Iris pigment epithelial cell (primary cell): ENCODE measurements at places on chromosomes 6 and 20.

- no peak for DNase-seq
These were observed 35.7 kb upstream of the VEGFA start for GRCh38 chr6:43734294-43734665.

- peak; percentile 55 for DNase-seq
These were observed 98.8 kb upstream of the SNX9 start for GRCh38 chr6:157724138-157724820.

- DNase-seq, result no peak
These were observed 75.1 kb upstream of the SCGN start for GRCh38 chr6:25576919-25577318.

- no peak for DNase-seq
These were observed 34.9 kb upstream of the TINAG start for GRCh38 chr6:54273214-54273820.

DNA sequence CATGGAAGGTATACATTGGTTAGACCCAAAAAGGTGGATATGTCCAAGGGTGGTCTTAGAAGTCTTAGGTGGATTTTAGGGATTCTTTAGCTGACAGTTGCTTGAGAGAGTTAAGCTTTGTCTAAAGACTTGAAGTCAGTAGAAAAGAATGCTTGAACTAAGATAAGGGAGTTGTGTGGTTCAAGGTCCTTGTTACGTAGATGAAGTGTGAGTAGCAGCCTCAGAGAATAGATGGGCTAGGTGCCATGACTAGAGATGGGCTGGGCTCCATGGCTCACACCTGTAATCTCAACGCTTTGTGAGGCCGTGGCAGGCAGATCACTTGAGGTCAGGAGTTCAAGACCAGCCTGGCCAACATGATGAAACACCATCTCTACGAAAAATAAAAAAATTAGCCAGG lies 1.7 kb downstream of the SHLD1 start:
- DNase-seq, result no peak

DNA sequence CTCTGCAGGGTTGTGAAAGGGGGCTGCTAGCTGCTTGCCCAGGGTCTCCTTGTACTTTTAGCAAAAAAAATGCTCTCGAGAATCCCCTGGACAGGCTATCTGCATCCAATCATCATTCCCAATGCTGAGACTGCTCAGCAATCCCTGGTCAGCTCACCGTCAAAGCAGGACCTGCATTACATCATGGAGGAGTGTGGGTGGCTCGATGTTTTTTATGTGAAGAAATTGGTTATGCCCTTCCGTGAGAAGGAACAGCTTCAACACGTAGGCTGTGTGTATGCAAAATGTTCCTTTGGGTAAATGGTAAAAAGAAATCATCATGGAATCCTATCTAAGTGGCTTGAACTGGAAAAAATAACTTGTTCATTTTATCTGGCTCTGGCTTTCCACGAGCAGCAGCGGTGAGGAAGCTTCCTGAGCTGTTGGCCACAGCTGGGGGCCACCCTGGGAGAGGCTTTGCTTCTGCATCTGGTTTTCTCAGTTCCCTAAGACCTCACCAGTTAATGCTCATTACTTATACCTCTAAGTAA lies 111.4 kb downstream of the FYN start:
- DNase-seq, result peak; percentile 55

GRCh38 chr6:139732451-139732850 lies 358.0 kb upstream of the CITED2 start:
- DNase-seq, result peak; percentile 93

- DNase-seq, result no peak
These were observed 4.4 kb downstream of the PI16 start for GRCh38 chr6:36958775-36959554.

GRCh38 chr6:64249115-64249514 lies 613.5 kb downstream of the PHF3 start:
- DNase-seq, result peak; percentile 5

- peak; percentile 36 for DNase-seq
These were observed 7.9 kb downstream of the PEX6 start for GRCh38 chr6:42970871-42971612.

- no peak for DNase-seq
These were observed 49.5 kb downstream of the SMAP1 start for GRCh38 chr6:70717038-70717801.

DNA sequence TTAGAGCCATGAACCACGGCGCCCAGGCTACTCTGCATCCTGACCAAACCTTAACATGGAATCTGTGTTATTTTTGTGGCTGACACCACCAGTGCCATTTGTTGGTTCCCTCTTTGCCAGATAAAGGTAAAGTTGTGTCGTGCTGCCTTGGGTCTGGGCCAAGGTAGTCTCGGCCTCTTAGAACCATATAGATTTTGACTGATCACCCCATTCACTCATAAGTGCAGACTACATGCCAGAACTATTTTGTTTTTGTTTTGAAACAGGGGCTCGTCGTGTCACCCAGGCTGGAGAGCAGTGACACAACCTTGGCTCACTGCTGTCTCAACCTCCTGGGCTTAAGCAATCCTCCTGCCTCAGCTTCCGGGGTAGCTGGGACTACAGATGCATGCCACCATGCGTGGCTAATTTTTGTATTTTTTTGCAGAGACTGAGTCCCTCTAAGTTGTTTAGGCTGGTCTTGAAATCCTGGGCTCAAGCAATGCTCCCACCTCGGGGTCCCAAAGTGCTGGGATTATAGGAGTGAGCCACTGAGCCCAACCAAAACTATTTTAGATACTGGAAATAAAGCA lies 19.2 kb upstream of the RIPOR3 start:
- DNase-seq, result peak; percentile 49

DNA sequence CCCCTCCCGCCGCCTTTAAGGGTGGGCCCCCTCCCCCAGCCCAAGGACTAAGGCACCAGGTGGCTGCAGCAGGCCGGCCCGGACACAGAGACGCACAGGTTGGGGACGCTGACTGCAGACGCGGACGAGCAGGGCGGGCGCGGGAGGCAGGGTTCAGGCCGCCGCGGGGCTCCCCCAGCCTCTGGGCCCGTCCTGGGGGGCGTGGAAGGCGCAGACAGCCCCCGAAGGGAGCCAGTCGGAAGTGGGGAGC lies 9.3 kb downstream of the DUSP15 start:
- no peak for DNase-seq

DNA sequence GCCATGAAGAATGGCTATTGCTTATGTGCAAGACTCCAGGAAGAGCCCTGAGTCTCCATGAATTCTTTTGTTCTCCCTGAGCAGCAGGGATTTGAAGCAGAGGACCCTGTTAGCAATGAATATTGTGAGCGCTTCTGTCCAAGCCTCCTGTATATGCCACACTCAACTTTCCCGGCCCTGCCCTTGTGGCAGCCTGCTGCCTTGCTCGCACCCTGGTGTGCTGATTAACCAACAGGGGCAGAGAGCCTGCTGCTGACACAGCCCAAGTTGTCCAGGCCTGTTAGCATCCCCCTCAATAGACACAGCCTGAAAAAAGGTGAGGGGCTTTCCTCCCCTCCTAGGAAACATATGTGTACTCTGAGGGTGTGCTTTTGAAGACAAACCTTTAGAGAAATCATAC lies 131.4 kb downstream of the BMP2 start:
- DNase-seq, result no peak

- peak; percentile 61 for DNase-seq
These were observed at the start of gene ENPP1 for GRCh38 chr6:131807644-131808459. Gene ENPP1 (plus strand): TSS chr6:131808020. CDS start chr6:131808036, 16 bp downstream.

DNA sequence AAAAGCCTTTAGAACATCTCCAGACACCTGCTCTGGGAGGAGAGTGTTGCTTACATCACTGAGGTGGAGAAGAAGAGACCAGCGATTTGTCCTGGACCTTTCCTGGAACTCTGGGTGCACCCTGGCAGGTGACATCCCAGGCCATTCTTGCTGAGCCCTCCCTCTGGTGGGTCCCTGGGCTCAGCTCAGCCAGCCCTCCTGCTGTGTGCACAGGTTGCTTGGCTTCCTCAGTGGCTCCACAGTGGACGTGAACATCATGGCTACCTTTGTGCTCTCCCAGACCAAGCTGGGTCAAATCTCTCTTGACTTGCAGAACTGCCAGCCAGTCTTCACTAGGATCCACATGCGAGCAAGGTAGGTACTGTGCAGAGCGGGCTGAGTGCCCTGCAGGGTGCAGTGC lies 19.9 kb upstream of the BPIFA2 start:
- no peak for DNase-seq

GRCh38 chr6:157207521-157208076 lies 115.7 kb downstream of the TMEM242 start:
- DNase-seq, result no peak

DNA sequence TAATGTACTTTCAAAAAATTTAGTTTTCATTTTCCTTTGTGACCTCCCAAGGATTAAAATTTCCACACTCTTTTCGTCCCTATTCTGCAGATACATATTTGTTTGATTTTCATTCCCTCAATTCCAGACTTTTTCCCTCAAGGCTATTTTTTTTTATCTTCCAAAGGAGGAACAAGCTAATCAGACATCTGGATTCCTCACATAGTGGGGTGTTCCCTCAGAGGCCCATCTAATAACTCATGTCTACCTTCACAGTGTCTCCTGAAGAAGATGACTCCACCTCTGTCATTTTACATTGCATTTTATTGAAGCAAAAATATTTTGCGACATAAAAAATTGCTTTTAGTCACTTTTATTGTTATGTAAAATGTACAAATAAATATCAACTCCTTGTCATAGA lies 122.2 kb downstream of the RFPL4B start:
- DNase-seq, result no peak

DNA sequence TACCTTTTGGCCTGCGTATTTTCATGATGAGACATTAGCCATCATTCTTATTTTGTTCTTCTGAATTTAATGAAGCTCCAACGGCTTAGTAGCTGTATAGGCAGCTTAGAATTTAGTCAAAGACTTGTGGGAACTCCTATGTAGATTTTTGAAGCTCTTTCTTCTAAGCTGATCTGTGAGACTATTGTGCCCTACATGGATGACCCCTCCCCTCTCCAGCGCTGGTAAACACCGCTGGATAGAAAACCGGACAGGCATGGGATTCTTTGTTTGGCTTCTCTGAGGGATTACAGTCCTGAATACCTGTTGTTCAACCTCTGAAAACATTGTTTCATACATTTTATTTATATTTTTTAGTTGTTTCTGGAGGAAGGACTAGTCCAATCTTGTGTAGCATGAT lies 1353.4 kb downstream of the GRIK2 start:
- no peak for DNase-seq

- DNase-seq, result no peak
These were observed 11.3 kb downstream of the BHLHE23 start for GRCh38 chr20:62995481-62995880.

DNA sequence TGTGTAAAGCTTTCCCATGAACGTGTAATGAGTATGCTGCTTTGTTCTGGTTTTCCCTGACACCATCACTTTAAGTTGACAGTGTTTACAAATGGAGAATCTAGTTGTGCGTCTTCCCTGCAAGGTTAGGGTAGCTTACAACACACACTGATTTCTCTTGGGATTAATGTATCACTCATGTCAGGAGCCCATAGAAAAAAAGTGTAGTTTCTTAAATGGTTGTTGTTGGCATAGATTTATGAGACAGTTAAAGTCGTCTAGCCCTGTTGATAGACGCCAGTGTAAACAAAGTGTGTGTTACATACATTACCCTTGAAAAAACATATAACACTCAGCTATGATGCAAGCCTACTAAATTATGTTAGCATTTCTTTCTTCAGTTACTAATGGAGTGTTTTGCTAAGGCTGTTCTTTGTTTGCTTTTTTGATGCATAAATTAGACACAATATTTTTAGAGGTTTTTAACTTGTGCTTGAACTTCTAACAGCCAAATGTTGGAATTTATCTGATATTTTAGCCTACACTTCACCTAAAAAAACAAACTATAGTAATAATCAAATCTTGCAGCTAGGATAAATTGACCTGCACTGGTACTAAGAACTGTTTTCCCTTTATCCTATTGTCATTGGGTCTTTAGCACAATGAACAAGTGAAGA lies 88.6 kb downstream of the RNF217 start:
- DNase-seq, result no peak

DNA sequence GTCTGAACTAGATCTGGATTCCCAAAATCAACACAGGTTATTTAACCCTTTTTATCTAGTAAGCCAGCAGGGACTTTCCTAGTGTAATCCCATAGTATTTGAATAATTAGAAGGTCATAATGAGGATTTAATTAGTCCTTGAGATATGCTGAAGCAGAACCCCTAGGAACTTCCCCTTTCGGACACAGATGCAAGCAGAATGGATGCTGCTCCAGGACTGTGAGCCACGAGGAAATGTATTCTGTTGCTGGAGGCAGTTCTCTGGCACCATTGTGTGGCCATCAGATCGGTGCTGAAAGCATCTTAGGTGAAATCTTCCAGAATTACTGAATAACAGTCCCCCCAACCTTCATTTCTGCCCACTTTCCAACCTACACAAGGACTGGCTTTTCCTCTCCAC lies 206.9 kb downstream of the TMEM242 start:
- no peak for DNase-seq

DNA sequence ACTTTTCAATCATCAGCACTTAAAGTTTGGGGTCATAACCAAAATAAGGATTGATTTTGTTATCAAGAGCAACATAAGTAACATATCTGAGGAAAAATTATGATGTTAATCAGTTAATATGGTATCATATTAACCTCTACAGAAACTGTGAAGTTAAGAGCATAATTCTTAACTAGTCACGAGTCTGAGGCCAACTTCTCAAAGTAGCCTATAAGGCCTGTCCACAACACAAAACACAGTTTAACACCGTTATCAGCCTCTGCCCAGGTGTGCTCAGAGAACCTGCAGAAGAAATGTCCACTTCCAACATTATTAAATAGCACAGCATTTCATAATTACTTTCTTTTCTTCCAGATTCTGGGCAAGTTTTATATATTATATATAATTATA lies 1.1 kb downstream of the STX7 start:
- no peak for DNase-seq

GRCh38 chr6:34095136-34095505 lies 50.8 kb downstream of the GRM4 start:
- no peak for DNase-seq

DNA sequence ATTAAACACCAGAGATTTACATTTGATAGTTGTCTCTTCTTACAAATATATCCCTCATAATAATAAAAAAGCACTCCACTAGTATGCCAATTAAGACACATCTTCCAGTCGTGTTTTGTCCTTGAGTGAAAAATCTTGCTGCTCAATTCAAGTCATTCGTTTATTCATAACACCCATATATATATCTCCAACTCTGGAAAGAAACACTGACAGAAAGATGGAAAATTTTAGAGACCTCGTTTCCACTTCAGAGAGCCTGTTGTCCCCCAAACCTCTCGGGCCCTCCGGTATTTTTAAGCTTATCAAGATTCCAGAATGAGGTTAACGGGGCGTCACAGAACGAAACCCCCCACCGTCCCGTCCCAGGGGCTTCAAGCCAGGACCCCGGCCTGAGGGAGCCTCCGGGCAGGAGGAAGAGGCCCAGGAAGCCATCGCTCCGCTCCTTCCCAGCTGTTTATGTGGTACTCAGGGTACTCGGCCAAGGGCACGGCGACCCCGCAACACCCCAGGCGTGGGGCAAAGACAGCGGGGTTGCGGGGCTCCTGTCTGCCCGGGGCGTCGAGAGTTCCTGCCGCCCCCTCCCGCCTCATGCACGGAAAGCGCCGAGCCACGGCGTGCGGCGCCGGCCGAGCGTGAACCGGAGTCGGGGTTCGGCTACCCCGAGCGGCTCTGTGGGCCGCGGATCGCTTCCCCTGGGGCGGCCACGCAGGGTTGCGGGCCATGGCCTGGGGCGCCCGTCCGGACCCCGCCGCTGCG lies 623 bp upstream of the SNX9 start:
- DNase-seq, result peak; percentile 37
